ENCODE measurements at places on chromosomes 5 and 9. TPM values are rescaled to one million over a fixed set of nuclear protein-coding genes. Genes with fewer than 3 reads are reported as not detected.

DNA sequence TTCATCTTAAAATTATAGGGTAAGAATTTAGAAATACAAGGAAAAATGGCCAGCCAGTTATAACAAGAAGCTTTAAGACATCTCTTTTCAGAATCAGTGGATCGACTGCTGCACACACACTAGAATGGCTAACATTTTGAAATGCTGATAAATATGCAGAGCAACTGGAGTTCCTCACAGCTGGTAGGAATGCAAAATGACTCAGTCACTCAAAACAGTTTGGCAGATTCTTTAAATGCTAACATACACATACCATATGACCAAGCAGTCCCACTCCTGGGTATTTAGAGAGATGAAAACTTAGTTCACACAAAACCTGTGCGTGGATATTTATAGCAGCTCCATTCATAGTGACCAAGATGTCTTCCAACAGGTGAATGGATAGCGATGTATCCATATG is 23.2 kb upstream of the PSAT1 start:
- H3K27me3 ChIP-seq: no peaks in the 10 kb centered on the region
- no peaks in the 10 kb centered on the region for H3K4me1 ChIP-seq
- H3K36me3 ChIP-seq: peaks cover 21% of the 10 kb centered on the region
- H3K4me3 ChIP-seq: no peak overlapping the region
- H3K27ac ChIP-seq: no peak overlapping the region
- no peak for DNase-seq

DNA sequence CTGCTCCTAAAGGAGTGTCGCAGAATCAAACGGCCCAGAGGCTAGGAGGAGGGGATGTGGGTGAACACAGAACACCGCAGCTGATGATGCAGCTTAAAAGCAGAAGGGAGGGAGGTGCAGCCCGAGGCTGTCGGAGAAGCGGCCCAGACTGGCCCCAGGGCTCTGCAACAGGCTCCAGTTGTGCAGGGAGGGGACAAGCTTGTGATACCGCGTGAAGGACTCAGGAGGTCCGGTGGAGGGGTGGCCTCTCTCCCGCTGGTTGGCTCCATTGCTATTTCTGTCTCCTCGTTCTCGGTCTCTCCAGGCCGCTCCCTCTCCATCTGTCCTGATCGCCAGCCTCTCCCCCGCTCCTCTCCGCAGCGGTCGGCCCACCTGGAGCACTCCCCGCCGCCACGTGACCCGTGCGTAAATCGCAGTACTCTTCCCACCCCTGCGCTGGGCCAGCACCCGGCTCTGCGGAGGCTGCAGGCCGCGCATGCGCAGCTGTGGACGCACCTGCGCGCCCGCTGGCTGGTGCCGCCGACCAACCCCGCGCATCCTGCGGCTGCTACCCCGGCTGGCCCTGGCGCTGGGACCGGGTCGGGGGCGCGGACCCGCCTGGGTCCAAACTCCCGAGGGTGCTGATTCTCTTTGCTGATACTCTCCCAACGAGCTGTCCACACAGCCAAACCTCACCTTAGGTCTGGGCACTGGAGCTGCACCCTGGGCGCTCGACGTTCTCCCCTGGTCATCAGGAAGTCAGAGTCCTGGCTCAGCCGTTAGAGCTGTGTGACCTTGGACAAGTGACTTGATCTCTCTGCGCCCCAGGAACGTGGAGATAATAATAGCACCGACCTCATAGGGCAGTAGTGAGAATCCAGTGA is 3.7 kb upstream of the STXBP1 start:
- H3K4me1 ChIP-seq: peaks cover 21% of the 10 kb centered on the region
- peak; percentile 67 for DNase-seq
- H3K27me3 ChIP-seq: peaks cover 32% of the 10 kb centered on the region
- H3K4me3 ChIP-seq: peak overlapping the region; percentile 81
- no peaks in the 10 kb centered on the region for H3K36me3 ChIP-seq

GRCh38 chr5:137497396-137498290 is 1.5 kb downstream of the SPOCK1 start:
- H3K27ac ChIP-seq: no peak overlapping the region
- peaks cover 21% of the 10 kb centered on the region for H3K27me3 ChIP-seq
- H3K4me3 ChIP-seq: no peak overlapping the region
- H3K4me1 ChIP-seq: no peaks in the 10 kb centered on the region
- H3K36me3 ChIP-seq: no peaks in the 10 kb centered on the region

Gene FEM1C
- 19.1 TPM for total RNA-seq

Gene ROR2
- total RNA-seq: 0.12 TPM

Gene HK3
- 0.55 TPM for total RNA-seq

Gene SLIT3
- not detected for total RNA-seq

Measured in activated B cell treated with CpG ODN at 0.5 μM for 24 hours (primary cell).